Right hindlimb (tissue), 1 donor: ENCODE measurements at places on chromosomes 2 and 18.

DNA sequence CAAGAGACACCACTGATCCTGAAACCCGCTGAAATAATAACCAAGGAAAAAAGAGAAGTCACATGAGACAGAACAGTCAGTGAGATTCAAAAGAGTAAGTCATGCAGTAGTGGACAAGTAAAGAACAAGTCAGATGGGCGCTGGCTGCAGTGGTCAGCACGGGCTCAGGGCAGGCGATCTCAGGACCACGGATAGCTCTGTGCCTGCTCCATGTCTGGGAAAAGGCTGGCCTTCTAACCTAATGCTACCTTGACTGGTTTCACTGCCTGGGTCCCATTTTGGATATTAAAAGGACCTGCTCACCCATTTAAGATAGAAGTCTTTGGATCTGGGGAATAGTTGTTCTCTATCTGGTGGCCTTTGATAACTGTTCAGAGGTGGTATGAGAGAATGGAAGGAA lies 61.7 kb upstream of the LCLAT1 start:
- DNase-seq: peak; percentile 71

DNA sequence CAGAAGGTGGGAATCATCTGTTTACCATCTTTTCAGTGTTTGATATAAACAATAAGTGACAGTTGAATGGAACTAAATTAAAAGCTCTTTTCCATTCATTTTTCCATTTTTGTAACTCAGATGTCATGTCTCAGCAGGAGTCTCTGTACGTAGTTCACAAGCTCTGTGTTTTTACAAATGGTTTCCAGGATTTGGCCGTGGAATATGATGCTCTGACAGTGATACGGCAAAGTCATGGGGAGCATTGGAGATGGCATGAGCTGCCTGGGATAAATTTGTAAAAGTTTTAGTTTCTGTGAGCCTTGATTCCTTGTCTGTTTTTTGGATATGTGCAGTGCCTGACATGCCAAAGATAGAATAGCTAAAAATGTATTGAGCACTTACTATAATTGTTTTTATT lies 168.1 kb upstream of the SESTD1 start:
- no peak for DNase-seq

- no peak for DNase-seq
Measured at GRCh38 chr18:33541316-33541715, 36.7 kb upstream of the ASXL3 start.

GRCh38 chr2:221166292-221166691 lies 405.8 kb downstream of the EPHA4 start:
- DNase-seq: peak; percentile 83

DNA sequence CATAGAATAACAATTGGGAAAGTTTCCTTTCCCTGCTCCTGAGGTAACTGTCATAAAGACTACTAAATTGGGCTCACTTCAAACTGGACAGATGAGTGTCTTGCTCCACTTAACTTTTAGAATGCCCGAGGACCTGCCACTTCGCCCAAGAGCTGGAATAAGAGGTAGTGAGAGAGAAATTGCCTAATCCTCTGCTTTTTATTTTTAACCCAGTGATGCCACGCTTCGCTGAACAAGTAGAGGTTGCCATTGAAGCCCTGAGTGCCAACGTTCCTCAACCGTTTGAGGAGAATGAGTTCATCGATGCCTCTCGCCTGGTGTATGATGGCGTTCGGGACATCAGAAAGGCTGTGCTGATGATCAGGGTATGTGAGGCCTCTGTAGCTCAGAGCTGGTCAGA lies 269.4 kb upstream of the LRRTM1 start:
- no peak for DNase-seq

- DNase-seq: no peak
Measured at GRCh38 chr2:64980183-64980582, 9.0 kb upstream of the SLC1A4 start.

DNA sequence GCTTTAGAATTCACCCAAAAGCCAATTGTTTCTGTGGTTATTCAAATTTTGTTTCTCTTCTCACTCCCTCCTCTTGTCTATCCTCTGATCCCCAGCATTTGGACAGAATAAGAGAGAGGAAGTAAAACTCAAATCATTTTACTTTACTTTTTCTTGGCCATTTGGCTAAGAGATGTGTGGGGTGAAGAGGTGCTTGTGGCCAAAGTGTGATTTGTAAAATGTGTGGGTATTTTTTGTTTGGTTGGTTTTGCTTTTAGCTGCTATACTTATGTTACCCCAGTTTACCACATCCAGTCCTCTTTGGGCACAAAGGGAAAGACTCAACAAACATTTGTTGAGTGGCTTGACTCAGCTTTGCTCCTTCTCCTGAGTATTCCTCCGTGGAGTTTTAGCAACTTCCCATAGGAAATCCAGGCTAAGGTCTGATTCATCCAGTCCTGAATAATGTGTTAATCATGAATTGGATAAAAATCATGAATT lies 109.1 kb upstream of the CYP1B1 start:
- no peak for DNase-seq

DNA sequence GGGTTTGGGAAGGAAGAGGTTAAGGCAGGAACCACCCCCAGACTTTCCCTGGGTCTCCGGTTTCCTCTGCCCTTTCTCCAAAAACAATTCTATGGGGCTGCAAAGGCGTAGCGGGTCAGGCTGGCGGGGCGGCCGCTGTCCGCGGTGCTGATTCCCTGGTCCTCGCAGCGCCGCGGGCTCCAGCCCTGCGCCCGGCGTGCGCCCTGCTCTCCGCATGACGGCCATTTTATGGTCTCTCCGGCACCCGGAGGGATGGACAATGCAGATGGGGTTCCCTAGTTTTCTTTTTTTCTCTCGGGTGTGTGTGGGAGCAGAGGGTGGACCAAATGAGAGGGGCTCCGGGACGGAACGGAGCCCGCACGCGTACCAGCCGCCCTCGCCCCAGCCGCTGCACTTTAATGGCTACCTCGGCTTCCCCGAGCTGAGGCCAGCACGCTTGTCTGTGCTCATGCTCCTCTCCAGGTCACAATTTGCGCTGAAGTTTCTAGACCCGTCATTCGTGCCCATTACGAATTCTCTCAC lies 1.6 kb downstream of the ST8SIA3 start:
- peak; percentile 63 for DNase-seq

GRCh38 chr2:224072541-224073188 lies 33.6 kb upstream of the SERPINE2 start:
- peak; percentile 68 for DNase-seq

GRCh38 chr2:174485788-174486562 lies 854 bp downstream of the GPR155 start:
- DNase-seq: peak; percentile 53

DNA sequence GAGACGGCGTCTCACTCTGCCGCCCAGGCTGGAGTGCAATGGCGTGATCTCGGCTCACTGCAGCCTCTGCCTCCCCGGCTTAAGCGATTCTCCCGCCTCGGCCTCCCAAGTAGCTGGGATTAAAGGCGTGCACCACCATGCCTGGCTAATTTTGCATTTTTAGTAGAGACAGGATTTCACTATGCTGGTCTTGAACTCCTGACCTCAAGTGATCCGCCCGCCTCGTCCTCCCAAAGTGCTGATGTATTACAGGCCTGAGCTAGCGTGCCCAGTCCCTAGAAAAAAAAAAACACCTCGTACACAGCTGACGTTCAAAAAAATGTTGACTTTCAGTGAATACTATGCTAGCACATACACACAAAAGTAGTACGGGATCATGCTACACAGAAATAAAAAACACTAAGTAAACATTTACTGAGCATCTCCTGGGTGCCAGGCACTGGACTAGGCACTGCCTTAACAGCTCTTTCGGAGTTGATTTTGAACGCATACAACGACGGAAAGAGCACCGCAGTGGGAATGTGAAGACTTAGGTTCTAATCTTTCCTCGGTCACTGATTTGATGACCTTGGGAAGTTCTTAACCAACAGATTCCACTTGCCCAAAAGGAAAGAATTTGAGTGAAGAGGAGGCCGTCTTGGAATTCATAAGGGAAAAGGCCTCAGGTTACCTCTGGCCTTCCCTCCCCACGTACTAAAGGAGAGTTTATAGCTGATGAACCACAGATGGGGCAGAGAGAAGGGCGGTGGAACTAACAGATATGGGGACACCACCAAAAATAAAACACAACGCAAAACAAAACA lies 1.1 kb downstream of the DNAJC27 start:
- DNase-seq: no peak

GRCh38 chr2:237669628-237670392 lies 42.4 kb downstream of the LRRFIP1 start:
- DNase-seq: peak; percentile 93

GRCh38 chr2:239424337-239425045 lies 23.7 kb upstream of the HDAC4 start:
- no peak for DNase-seq

DNA sequence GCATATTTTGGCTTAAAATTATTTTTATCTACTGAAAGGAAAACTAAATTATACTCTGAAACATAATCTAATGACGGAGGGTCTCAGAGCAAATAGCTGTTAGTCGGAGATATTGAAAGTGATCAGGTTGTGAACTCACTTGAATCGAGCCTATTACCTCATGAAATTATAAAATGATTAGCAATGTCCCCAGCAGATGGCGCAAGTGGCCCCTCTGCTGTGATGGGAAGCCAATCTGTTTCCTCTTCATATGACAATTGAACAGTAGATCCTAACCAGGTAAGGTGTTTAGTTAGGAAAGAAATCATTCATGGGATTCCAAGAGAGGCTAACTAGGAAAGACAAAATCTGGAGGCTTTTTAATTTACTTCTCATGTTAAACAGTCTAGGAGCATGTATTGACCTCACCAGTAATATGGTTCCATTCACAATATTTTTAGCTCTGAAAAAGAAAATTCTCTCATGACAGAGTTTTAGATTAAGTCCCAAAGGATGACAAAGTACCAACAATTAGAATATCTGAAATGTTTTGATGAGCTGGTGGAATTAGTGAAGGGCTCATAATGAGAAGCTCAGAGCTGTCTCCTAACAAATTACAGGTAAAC lies 29.9 kb upstream of the MPPE1 start:
- peak; percentile 74 for DNase-seq

GRCh38 chr18:59029663-59030429 lies 109.8 kb upstream of the SEC11C start:
- no peak for DNase-seq

DNA sequence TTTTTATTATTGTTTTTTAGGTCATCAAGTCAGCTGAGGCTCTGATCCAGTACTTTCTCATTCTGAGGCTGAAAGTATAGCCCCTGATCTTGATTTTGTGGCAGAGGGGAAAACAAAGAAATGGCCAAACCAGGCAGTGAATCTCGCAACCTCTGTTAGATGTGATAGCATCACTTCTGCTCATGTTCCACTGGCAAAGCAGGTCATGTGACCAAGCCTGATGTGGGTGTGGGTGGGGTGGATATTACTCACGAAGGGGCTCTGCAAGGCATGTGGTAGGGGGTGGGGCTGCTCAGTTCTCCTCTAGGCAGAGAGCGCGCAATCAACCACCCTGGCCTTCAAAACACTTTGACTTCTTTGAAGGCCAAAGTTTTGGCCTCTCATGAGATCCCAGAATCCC lies 254.2 kb downstream of the MYCN start:
- DNase-seq: no peak

- DNase-seq: no peak
Measured at GRCh38 chr18:12254820-12255511, 805 bp downstream of the CIDEA start.

DNA sequence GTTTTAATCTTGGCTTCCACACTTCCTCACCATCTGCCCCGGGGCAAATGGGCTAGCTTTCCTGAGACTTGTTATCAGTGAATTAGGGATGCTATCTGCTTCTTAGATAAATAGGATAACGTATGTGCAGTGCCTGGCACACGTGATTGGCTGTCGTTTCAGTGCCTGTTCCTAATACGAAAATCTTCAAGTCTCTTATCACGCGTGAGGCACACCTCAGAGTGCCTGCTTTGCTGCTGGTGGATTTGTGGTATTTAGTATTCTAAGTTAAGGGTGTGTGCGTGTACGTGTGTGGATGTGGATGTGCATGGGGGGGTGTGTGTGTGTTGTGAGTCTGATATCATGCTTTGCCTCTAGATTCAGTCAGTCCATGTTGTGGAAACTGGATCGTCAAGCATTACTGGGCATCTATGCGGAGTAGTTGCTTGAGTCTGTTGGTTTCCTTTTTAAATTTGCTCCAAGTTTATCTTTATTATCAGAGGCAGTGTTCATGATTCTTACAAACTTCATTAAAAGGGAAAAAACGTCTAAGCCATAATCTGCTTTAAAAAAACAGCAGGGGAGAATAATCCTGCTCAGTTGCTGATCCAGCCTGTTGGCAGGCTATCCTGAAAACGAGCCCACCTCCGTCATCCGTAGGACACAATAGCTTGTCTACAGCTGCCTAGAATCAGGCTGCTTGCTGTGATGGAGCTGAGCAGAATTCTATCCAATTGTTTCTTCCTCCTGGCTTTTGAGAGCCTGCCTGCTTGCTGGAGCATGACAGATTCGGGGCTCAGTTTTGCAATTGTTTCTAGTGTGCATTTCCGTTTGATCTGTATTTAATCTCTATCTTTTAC lies 6.6 kb downstream of the SH3RF3 start:
- DNase-seq: peak; percentile 68

GRCh38 chr2:727071-727470 lies 49.9 kb upstream of the TMEM18 start:
- no peak for DNase-seq

DNA sequence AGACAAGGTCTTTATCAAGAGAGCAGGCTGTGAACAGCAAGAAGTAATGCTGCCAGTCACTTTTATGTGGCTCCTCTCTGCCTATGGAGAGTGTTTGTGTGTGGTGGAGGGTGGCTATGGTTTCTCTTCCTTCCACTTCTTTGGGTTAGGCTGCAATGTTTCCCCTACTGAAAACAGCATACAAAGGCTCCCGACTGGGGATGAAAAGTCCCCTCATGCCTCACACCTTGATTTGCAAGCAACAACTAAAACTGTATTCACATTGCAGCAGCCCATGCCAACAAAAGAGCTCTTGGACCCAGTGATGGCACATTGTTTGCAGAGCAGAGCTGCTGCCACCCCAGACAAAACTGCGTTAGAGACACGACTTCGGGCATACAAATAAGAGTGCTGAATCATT lies 301.6 kb downstream of the SLC8A1 start:
- no peak for DNase-seq

- no peak for DNase-seq
Measured at GRCh38 chr18:12645254-12645653, 12.7 kb downstream of the SPIRE1 start.

- DNase-seq: no peak
Measured at GRCh38 chr2:64846177-64846576, 143.0 kb upstream of the SLC1A4 start.

GRCh38 chr18:49322765-49323490 lies 137.5 kb downstream of the DYM start:
- DNase-seq: no peak

DNA sequence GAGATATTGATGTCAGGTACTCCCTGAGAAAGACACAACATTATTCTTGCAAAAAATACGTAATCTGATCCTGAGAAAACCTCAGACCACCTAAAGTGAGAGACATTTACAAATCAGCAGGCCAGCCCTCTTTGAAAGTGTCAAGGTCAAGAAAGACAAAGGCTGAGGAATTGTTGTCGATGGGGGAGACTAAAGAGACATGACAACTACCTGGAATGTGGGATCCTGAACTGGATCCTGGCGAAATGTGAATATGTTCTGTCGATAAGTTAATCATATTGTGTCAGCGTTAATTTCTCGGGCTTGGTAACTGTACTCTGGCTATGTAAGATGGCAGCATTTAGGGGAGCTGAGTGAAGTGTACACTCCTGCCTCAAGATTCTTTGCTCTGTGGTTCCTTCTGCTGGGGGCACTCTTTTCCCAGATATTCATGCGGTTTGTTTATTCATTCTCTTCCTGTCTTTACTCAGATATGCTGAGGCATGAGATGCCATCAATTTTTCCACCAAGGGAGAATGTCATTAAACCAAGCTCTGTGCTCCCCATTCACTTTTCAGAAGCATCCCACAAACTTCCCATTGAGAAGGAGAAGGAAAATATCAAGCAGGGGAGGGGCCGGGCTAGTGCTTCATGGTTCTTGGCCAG lies 154.9 kb downstream of the CAPN13 start:
- DNase-seq: no peak
